ENCODE measurements at places on chromosomes 2 and 18. TPM values are rescaled to one million over a fixed set of nuclear protein-coding genes. Genes with fewer than 3 reads are reported as not detected.

DNA sequence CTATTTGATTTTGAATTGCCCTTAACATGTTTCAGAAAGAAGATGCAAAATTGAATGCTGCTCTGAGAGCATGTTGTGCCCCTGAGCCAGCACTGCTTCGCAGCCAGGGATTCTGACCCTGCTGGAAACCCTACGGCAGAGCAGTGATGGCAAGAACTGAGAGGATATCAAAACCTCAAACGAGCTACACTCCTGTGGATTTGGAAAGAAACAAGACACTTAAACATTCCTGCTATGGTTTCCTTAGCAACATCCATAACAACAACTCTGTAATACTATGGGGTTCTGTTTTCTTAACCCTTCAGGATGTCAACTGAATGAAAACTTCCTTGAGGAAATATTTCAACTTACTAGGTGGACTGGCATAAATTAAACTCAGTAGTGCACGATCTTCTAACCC lies 649.1 kb downstream of the NYAP2 start:
- H3K27ac ChIP-seq, result no peak overlapping the region
- no peak for DNase-seq
- no peaks in the 10 kb centered on the region for H3K36me3 ChIP-seq
- no peaks in the 10 kb centered on the region for H3K27me3 ChIP-seq

The HOXD4 gene
- total RNA-seq, result 4.3 TPM

- H3K4me1 ChIP-seq, result no peaks in the 10 kb centered on the region
- no peaks in the 10 kb centered on the region for H3K27me3 ChIP-seq
- no peak for DNase-seq
- H3K36me3 ChIP-seq, result no peaks in the 10 kb centered on the region
- no peak overlapping the region for H3K4me3 ChIP-seq
- H3K27ac ChIP-seq, result no peak overlapping the region
Observed at GRCh38 chr2:5495586-5495985, 196.6 kb upstream of the SOX11 start.

DNA sequence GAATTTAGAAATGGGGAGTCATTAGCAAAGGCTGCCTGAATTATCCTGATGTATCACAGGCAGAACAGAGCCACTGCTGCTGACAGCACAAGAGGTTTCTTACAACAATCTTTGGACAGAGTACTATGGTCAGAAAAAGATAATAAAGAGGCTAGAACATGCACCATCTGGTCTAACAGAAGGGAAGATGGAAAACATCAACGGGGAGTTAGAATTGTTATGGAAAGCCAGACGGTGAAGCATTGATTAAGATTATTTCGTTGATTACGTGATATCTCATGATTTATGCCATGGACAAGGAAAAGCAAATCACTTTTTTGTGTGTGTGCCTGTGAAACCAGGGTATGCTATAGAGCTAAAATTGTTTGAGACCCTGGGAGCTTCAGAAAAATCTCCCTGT lies 409.4 kb upstream of the ETAA1 start:
- no peak for DNase-seq
- H3K27me3 ChIP-seq, result no peaks in the 10 kb centered on the region
- no peak overlapping the region for H3K4me3 ChIP-seq
- H3K36me3 ChIP-seq, result no peaks in the 10 kb centered on the region

Measured in sigmoid colon (tissue), 7 donors.